ENCODE measurements at places on chromosomes 5 and 9.
A peak's percentile ranks its signal among the peaks of the same experiment; 100 is the strongest.

DNA sequence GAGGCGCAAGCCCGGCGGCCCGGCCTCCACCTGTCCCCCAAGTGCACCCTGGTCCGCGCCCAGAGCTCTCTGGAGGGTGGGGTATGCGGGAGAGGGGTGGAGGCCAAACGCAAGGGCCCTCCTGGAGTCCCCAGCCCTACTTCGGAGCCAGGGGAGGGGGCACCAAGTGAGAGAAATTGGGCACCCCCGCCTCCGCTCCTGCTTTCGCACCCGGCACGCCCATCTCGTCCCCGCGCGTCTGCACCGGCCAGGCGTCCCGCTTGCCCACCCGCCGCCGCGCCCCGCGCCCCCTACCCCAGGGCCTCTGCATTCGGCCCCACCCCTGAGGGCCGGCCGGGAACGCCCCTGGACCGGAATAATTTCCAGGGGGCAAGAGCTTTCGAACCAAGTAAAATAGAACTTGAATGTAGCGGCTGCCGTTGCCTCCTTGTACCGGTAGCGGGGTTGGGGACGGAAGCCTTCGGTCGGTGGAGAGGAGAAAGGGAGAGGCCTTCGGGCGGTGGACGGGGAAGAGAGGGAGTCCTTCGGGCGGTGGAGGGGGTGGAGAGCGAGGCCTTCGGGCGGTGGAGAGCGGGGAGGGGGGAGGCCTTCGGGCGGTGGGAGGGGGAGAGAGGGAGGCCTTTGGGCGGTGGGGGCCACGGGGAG is 694 bp upstream of the PHPT1 start:
- peak; percentile 27 for DNase-seq

DNA sequence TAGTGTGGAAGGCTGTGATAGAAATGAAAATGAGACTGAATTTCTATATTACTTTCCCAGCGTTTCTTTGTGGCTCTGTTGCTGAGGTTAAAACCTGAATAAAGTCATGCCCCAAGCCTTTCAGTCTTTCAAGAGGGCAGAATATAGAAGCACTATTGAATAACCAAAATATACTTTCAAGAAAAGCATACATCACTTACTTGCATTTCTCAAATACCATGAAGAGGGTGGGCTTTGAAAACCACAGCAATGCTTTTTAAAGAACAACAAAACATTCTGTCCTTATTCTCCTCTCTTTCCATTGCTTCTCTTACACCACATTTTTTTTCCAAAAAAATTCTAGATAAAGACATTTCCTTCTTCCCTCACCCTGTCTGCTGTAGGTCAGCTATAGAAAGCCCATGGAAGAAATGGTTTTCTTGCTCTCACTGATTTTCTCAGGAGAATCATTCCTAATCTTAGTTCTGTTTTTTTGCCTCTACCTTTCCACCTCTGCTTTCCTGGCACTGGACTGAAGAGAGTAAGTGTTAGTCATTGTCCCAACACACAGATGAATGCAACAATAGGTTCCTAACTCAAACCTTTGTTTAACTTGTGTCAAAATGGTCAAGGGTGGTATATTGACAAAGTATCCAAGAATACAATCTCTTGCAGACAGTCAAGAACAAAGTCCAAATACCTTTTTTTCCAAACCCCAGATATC is 51.6 kb downstream of the NUDT12 start:
- no peak for DNase-seq

- DNase-seq: no peak
These were observed 489.9 kb upstream of the BRINP1 start for GRCh38 chr9:119859128-119859527.

GRCh38 chr9:124886866-124887492 is 25.0 kb downstream of the ARPC5L start:
- DNase-seq: no peak

DNA sequence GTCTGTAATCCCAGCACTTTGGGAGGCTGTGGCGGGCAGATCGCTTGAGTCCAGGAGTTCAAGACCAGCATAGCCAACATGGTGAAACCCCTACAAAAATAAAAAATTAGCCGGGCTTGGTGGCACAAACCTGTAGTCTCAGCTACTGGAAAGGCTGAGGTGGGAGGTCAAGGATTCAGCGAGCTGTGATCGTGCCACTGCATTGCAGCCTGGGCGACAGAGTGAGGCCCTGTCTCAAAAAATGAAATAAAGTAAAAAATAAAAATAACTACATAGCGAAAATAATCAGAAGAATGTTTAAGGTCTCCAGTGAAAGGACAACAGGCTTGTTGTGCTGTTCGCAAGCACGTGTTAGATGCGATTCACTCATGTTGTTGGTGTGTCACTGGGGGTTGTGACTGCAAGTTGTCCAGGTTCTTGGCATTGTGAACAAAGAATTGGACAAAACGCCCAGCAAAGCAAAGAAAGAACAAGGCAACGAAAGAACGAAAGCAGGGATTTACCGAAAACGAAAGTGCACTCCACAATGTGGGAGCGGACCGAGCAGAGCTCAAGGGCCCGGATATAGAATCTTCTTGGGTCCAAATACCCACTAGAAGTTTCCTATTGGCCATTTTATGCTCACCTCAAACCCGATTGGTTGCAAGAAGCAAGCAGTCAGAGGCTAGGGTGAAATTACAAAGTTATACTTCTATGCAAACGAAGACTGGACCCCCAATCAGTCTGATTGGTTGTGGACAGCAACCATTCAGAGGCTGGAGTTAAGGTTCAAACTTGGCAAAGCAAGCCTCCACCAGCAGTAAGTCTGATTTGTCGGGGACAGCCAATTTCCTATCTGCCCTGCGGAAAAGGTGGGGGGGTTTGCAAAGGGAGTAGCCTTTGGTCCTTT is 844 bp upstream of the MCCC2 start:
- DNase-seq: no peak

DNA sequence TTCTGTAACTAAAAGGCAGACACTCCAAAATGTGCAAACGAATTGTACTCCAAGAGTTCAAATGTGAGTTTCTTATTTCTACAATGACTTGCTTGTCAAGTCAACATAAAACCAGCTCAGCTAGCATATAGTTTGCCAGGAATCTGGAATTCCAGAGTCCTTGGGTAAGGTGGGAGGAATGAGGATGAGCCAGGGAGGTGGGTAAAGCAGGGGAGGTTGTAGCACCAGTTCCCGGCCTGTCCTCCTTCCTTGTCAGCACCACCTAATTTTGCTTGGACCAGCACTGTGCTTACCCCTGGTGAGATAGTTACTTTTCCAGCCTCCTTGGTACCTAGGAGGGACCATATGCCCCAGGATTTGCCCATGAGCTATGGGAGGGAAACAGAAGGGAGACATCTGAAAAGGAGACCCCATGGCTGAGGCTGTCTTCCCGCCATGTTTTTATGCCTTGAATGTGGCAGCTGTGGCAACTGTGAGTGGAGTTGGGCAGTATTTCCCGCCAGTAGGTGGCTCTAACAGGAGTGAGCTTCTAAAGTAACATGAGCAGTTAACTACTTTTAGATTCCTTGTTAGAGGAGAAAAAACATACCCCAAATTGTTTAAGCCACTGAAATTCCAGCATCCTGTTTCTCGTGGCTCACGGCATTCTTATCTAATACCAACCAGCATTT is 302.5 kb downstream of the TENT4A start:
- DNase-seq: no peak

DNA sequence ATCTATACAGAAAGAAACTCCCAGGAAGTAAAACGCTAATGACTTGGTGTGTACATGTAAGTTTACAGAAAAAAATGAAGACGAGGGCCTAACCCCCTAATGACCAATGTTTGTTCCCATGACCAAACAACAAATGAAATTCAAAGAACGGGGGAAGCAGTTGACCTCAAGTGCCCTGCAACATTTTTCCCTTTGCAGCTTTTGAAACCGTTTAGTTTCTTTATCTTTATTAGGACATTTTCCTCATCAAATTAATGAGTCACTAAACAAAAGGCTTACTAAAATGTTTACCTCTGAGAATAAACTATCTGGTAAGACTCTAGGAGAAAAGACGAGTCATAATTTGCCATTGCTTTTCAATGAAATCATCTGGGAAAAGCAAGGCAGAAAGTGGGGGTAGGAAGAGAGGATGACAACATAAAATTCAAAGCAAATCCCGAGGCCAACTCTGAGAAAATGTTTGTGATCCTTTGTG is 57.4 kb downstream of the LHFPL2 start:
- no peak for DNase-seq

GRCh38 chr5:54765165-54766028 is 220.0 kb downstream of the ESM1 start:
- DNase-seq: no peak

DNA sequence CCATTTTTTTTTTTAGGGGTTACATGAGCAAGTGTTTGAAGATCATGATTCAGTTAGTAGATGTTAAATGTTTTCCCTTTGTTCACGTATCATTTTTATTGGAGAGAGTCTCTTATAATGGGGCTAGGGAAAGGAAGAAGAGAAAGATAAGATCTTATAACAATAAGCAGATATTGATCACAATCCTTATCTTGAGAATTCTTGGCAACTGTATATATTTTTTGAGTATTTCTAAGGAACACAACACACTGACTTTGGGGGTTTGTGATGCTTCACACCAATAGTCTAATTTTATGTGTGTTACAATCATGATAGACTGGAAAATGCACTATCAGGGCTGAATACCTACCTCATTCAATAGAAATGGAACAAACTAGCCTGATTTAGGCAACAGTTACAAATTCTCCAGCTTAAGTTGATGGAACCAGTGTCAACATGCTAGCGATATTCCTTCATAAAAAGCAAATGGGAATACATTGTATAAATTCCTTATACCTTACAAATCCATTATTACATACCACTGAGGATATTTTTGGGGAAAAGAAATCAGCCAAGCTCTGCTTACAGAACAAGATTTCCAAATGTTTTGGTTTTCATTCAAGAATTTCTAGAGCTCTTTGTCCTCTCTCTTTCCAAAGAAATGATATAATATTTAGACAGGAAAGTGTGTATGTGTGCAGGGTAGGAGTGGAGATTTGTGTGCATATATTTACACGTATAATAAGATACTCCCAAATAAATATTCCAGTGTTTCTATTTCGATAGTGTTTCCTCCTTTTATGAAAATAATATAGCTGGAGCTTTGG is 41.5 kb downstream of the SVEP1 start:
- DNase-seq: no peak

DNA sequence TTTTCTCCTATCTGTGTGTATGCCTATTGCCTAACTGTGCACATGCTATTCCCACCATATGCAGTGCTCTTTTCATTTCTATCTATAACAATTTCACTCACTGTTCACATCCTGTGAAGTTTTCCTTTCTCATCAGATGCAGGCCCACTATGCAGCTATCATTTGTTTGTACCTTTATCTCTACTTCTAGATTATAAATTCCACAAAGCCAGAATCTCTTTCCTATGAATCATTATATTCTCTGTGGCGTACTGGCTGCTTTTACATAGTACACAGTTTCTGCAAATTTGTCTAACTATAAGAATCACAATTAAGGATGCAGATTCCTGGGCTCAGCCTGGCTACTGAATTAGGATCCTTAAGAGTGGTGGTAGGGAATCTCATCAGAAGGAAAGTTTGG is 600.8 kb upstream of the ARRDC3 start:
- no peak for DNase-seq

GRCh38 chr5:12885018-12885417 is 980.8 kb upstream of the CTNND2 start:
- no peak for DNase-seq

DNA sequence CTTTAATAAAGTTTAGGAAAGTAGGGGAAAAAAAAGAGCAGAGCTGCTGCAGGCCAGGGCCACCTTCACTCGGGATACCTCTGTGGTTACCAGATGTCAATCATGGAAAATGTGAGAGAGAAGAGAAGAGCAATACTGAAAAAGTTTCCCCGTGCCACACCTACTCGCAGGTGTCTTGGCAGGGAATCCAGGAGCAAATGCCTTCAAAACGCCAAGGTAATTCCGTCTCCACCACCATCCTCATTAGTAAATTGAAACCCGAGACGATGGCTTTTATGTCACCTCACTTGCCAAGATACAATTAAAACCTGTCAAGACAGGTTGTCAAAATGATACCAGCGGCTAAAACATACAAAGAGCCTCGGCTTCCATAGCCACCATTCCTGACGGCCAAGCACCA is 49.7 kb downstream of the FAM81B start:
- no peak for DNase-seq

Measured in neuronal stem cell (in vitro differentiated cells).